Stimulated activated CD8-positive, alpha-beta memory T cell treated with anti-CD3 and anti-CD28 coated beads, Interleukin-4, amount 100 ng/mL, for 4 hours (primary cell): ENCODE measurements at places on chromosomes 6 and 20.

DNA sequence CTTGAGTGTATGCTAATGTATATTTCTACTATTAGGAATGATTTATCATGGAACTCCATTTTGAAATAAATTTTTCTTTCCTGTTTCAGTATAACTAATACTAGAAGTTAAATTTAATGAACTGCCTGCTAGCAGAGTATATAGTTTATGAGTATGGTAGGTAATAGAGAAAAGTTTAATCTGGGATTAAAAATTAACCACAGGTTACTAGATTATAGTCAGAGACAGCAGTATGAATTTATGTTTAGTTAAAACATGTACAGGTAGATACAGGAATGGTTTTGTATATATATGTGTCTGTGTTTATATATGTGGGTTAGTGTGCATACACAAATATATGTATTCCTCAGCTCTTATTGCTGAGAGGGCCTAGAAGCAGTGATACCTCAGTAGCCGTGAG is 32.3 kb downstream of the CD2AP start:
- DNase-seq, result no peak

- no peak for DNase-seq
These were observed 68.2 kb downstream of the TBX18 start for GRCh38 chr6:84696166-84696565.

DNA sequence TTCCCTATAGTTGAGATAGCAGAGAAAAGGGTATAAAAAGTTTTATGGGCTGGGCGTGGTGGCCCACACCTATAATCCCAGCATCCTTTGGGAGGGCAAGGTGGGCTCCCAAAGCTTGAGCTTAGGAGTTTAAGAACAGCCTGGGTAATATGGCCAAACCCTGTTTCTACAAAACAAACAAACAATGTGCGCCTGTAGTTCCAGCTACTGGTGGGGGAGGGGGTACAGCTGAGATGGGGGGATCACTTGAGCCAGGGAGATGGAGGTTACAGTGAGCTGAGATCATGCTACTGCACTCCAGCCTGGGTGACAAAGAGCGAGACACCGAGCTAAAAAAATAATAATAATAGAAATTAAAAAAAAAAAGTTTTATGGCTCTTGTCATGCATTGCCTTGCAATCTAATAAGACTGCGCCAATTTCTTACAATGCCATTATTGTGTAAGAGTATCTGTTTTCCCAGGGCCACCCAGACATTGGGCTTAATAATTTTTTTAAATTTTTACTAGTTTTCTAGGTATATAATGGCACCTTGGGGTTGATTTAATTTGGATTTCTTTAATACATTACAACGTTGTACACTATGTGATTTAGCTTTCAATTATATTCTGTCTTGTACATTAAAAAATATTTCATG is 3.9 kb downstream of the ACSS2 start:
- no peak for DNase-seq

GRCh38 chr6:114389111-114389510 is 46.3 kb upstream of the HS3ST5 start:
- no peak for DNase-seq
